ENCODE measurements at places on chromosomes 6 and 20.

- DNase-seq, result no peak
These were observed 57.7 kb downstream of the RSPO3 start for GRCh38 chr6:127176146-127176545.

- no peak for DNase-seq
These were observed 106.5 kb upstream of the GMDS start for GRCh38 chr6:2351807-2352431.

DNA sequence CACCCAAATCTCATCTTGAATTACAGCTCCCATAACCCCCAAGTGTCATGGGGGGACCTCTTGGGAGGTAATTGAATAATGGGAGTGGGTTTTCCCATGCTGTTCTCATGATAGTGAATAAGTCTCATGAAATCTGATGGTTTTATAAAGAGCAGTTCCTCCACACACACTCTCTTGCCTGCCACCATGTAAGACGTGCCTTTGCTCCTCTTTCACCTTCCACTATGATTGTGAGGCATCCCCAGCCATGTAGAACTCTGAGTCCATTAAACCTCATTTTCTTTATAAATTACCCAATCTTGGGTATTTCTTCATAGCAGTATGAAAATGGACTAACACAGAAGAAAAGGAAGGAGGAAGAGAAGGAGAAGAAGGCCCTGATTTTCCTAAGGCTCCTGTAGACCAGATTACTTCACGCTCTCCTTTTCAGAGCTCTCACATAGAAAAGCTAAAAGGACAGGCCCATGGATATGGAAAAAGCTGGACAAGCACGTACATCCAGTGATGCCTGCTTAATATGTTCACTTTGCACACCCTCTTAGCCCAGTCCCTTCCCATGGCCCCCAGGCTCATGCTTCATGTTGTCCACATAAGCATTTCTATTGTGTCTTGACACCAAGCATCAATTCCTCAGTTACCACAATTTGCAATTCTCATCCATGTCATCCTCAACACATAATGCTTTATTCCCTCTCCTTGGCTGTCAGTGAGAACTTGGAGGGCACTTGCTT lies 354.8 kb downstream of the CD83 start:
- no peak for DNase-seq

GRCh38 chr20:57090590-57091560 lies 175.6 kb downstream of the BMP7 start:
- no peak for DNase-seq

- DNase-seq, result no peak
These were observed 58.4 kb downstream of the TRERF1 start for GRCh38 chr6:42393339-42393738.

DNA sequence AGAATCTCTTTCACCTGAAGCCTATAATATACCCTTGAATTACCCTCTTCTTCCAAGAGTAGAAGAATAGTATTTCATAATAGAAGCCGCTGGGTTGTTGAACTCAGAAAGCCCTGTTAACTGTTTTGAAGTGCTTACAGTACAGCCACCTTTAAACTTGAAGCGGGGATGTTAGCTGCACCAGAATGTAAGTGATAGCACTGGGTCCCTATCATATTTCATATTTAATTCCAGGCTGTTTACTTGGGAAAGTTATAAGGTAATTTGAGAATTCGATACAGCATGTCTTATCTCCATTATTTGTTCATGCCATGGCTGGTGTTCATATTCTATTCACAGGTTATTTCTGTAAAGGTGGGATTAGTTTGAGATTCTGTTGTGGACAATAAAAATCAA lies 63.5 kb upstream of the VSTM2L start:
- no peak for DNase-seq

- no peak for DNase-seq
These were observed 36.8 kb upstream of the SAMD3 start for GRCh38 chr6:130259557-130259956.

DNA sequence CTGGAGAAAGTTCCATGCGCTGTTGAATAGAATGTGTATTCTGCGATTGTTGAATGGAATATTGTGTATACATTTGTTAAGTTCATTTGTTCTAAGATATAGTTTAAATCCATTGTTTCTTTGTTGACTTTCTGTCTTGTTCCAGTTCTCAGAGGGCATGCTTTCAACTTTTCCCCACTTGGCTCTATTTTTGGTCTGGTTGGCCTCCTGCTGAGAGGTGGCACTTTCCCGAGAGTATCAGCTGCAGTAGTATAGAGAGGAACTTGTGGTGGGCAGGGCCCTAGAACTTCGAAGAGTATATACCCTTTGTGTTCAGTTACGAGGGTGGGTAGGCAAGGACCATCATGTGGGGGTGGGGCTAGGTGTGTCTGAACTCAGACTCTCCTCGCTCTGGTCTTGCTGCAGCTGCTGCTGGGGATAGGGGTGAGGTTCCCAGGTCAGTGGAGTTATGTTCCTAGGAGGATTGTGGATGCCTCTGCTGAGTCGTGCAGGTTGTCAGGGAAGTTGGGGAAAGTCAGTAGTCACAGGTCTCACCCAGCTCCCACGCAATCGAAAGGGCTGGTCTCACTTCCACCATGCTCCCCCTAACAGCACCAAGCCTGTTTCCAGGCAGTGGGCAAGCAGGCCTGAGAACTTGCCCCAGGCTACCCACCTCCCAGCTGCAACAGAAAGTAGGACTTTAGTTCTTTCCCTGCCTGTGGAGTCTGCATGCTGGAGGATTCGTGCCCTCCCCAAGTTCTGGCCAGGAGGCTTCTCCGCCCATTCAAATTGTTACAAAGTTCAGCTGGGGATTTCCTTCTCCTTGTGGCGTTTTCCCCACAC lies 118.9 kb upstream of the SSTR4 start:
- no peak for DNase-seq

GRCh38 chr6:130773860-130774259 lies 53.3 kb upstream of the SMLR1 start:
- DNase-seq, result no peak

DNA sequence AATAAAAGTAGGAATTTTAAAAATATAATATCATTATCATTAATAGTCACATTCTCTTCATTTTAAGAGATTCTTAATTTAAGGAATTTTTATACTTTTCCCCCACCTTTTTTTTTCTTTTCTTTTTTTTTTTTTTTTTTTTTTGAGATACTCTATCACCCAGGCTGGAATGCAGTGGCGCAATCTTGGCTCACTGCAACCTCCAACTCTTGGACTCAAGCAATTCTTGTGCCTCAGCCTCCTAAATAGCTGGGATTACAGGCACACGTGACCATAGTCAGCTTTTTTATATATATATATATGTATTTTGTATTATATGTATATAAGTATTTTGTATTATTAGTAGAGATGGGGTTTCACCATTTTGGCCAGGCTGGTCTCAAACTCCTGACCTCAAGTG lies 457.7 kb downstream of the CDKAL1 start:
- DNase-seq, result no peak

- DNase-seq, result no peak
These were observed 17.5 kb upstream of the DSP start for GRCh38 chr6:7523922-7524321.

DNA sequence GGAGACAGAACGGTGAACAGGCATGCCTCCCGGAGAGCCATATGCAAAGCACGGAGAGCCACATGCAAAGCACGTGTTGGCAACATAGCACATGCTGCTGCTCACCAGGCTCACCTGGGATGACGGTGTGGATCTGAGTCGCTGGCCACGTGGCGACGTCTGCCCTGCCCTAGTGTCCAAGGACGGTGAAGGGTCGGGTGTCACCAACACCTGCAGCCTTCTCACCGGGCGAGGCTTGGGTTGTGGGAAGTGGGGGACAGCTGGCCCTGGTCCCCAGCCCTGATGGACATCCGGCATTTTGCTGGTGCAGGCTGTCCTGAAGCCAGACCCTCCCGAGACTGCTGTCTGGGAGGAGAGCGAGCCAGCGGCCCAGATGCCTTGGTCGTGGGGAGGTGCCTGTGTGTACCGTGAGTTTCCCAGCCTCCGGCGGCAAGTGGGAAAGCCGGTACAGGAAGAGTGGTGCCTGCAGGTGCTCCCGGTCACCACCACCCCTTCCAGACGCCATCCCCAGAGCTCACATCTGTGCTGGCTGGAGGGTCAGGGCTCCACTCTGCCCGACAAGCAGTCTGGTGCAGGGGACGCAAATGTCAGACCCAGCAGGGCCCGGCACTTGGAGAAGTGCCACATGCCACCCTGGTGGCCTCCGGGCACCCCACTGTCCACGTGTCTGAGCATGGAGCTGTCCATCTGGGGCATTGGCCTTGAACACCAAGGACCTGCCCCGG lies 5.9 kb upstream of the ADRM1 start:
- no peak for DNase-seq

- no peak for DNase-seq
These were observed 76.9 kb downstream of the VTA1 start for GRCh38 chr6:142223938-142224337.

GRCh38 chr6:168182366-168182765 lies 103.4 kb upstream of the FRMD1 start:
- no peak for DNase-seq

- DNase-seq, result no peak
These were observed 66.8 kb downstream of the CDC40 start for GRCh38 chr6:110246900-110247546.

DNA sequence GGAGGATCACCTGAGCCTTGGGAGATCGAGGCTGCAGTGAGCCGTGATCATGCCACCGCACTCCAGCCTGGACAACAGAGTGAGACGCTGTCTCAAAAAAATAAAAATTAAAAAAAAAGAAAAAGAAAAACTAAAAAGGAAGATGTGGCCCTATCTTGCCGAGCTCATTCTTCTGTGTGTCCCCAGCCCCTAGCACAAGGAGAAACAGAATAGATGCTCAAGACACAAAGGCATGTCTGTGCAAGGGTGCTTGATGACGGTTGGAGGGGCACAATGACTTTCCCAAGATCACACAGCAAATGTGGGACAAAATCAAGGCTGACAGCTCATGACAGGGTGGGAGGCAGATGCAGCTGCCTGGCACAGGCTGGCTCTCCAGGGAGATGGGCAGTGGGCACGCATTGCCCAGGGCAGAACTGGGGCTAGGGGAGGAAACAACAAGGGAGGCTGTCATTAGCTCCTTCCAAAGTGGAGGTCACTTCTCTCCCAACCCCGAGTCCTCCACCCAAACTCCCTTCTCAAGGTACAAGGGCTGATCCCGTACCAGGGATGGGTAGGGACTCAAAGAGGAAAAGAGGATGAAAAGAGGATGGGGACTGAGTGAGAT lies 775 bp upstream of the NRSN2 start:
- no peak for DNase-seq

DNA sequence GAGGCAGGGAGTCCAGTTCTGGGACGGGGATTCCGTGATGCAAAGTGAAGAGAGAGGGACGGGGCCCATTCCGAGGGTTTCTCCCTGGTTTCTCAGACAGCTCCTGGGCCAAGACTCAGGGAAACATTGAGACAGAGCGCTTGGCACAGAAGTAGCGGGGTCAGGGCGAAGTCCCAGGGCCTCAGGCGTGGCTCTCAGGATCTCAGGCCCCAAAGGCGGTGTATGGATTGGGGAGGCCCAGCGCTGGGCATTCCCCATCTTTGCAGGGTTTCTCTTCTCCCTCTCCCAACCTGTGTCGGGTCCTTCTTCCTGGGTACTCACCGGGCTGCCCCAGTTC lies 35.9 kb upstream of the HLA-G start:
- DNase-seq, result no peak

DNA sequence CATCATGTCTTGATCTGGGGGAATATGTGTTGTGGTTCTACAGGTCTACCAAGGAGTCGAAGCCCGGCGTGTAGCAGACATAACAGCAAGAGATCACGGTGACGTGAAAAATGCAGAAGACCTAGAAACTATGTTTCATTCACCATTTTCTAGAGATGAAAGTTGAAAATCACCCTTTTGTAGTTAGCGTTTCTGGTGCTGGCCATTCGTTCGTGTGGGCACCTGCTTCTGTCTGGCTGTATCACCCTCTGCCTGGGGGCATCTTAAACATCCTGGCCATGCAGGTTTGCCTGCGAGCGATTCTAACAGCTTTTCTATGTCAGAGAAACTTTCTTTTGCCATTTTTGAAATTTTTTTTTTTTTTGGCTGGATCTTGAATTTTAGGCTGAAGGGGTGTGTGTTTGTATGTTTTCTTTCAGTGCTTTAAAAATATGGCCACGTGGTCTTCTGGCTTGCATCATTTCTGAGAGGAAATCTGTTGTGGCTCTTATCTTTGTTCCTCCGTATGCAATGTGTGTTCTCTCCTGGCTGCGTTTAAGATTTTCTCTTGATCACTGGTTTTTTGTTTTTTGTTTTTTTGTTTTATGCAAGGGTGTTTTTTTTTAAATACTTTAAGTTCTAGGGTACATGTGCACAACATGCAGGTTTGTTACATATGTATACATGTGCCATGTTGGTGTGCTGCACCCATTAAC lies 226.7 kb downstream of the CDH4 start:
- no peak for DNase-seq

DNA sequence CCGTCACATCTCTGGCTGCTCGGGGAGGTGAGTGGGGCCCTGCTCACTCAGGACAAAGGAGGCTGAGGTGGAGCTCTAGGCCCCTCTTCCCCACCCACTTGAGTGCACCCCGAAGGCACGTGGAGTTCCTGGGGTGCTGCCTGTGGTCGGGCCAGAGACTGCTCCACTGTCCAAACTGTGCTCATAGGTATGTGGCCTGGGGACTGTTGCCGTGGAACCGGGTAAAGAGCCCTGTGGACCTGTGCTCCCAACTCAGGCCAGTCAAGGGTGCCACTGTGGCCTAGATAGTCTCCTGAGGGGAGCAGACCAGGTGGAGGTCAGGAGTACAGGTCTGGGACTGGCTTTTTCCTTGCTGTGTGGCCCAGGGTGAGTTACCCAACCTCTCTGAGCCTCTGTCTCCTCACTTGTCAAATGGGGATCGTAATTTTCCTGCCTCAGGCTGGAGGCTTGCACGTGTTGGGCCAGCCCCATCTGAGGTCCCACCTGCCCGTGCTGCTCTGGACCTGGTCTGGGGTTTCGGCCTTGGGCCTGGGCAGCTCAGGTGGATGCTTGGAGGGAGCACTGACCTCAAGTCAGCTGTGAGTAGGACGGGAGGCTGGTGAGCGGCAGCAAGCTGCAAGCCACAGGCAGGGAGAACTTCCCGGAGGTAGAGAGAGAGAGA lies 12.4 kb upstream of the NPBWR2 start:
- DNase-seq, result no peak

DNA sequence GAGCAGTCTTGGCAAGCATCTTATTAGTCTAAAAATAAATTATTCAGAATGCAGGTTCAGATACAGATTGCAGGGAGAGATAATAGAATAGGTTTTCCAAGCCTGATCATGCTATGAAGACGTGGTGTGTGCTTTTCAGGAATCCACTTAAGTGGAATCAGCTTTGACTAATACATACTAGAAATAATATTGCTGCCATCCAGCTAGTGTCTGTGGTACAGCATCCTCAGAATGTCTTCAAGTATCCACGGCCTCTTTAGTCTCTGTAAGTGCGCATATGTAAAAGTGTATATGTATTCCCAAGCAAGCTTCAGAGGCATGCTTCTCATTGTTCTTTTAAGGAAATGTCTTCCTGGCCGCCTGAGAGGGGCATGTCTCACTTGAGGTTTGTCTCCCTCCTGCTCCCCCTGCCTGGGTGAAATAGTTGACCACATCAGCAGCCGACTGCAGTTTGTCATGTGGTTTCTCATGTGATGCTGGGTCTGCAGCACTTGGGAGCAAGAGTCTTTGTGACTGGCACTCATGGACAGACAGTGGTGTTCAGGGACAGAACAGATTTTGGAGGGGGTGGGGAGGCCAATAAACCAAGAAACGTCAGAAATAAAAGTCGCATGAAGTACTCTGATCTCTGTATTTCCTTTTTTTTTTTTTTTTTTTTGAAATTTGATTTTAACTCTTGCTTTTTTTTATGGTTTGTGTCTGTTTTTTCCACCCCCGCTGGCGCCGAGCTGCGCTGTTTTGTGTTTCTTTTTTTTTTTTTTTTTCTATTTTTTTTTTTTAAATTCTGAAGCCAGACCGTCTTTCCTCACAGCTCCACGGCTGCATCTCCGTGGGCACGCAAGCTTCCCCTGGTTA lies 150.8 kb downstream of the PRL start:
- DNase-seq, result no peak

- DNase-seq, result no peak
These were observed 5.8 kb upstream of the SIM1 start for GRCh38 chr6:100470422-100471120.
